ENCODE measurements at places on chromosomes 6 and 20.

DNA sequence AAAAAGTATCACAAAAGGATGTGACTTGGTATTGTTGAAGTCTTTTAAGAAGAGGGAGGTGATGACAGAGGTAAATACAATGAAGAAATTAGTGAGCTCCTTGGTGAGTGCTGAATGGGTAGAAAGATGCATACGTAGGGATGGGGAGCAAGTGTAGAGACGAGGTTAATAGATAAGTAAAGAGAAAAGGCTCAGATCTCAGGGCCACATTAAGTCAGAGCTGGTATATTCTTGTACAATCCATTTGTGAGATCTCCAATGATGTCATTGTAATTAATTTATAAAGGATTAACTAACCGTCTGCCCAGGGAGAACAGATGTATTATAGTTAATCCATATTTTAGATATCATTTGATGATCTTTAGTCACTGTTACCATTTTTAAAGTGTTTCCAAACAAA, 43.4 kb downstream of the SMPDL3A start:
- no peak for DNase-seq

DNA sequence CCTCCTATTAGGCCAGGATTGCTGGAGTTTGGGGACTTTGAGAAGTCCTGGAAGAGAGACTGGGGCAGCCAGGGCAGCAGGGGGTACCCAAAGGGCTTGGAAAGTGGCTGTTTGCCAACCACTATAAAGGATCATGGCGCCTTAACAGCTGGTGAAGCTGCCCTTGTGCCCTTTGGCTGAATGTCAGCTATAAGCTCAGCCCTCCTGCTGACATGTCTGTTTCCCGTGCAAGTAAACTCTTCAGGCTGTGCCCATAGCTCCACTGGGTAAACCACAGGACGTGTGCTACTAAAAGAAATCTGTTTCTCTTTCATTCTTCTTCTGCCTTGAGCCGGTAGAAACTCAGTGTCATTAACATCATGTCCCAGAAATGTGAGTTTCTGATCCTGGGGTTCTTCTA, 97.3 kb downstream of the CAP2 start:
- no peak for DNase-seq

GRCh38 chr6:422433-423054, 31.0 kb downstream of the IRF4 start:
- peak; percentile 65 for DNase-seq

- no peak for DNase-seq
These were observed 133.9 kb downstream of the IPCEF1 start for GRCh38 chr6:154222716-154223115.

GRCh38 chr6:47376930-47377329, 67.2 kb upstream of the TNFRSF21 start:
- no peak for DNase-seq

GRCh38 chr20:2729251-2729713, 36.7 kb downstream of the EBF4 start:
- no peak for DNase-seq

- no peak for DNase-seq
These were observed 297.8 kb upstream of the ECI2 start for GRCh38 chr6:4433199-4433598.

GRCh38 chr6:109045493-109045892, 49.2 kb downstream of the SESN1 start:
- no peak for DNase-seq

- no peak for DNase-seq
These were observed 4.3 kb downstream of the HMGN3 start for GRCh38 chr6:79230149-79230548.

DNA sequence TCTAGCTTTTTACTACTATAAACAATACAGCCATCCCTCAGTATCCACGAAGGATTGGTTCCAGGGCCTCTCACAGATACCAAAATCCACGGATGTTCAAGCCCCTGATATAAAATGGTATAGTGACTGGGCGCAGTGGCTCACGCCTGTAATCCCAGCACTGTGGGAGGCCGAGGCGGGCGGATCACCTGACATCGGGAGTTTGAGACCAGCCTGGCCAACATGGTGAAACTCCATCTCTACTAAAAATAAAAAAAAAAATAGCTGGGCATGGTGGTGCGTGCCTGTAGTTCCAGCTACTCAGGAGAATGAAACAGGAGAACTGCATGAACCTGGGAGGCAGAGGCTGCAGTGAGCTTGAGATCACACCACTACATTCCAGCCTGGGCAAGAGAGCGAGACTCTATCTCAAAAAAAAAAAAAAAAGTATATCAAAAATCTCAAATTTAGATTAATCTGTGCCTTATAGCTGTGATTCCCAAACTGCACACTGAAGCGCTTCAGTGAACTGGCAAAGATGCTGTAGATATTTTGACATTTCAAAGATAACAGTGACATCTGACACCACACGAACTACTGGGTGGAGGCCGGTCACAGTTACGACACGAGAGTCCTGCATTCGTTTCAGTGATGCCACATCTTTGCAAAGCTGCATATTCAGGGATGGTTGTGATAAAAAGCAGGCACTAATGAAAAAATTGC, 38.3 kb downstream of the MRS2 start:
- DNase-seq = no peak

GRCh38 chr6:37704066-37704465, 6.4 kb upstream of the MDGA1 start:
- DNase-seq = no peak

- DNase-seq = no peak
These were observed 234.1 kb downstream of the GMPR start for GRCh38 chr6:16472349-16473069.

- DNase-seq = no peak
These were observed 6.6 kb downstream of the ADAM33 start for GRCh38 chr20:3674995-3675900.

- no peak for DNase-seq
These were observed 57.8 kb upstream of the C20orf144 start for GRCh38 chr20:33604084-33604990.

DNA sequence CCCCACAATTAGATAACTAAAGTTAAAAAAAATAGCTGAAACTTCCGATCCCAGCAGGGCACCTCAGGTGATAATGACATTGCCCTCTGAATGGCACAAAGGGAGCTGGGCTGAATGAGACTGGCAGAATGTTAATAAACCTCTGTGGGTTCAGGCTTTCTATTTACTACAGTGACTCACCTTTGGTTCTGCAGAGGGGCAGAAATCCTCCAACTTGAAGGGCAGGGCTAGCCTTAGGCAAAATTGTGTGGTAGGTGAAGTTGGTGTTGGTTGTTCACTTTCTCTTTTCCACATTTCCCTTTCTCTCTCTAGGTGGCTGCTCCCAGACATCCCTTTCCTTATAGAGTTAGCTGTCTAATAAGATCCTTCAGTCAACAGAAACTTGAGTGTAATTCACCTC, 625.2 kb downstream of the EPM2A start:
- DNase-seq = no peak

- DNase-seq = no peak
These were observed 130.0 kb downstream of the TSHZ2 start for GRCh38 chr20:53101992-53102760.

- DNase-seq = no peak
These were observed 13.1 kb upstream of the PEX7 start for GRCh38 chr6:136809091-136809860.

DNA sequence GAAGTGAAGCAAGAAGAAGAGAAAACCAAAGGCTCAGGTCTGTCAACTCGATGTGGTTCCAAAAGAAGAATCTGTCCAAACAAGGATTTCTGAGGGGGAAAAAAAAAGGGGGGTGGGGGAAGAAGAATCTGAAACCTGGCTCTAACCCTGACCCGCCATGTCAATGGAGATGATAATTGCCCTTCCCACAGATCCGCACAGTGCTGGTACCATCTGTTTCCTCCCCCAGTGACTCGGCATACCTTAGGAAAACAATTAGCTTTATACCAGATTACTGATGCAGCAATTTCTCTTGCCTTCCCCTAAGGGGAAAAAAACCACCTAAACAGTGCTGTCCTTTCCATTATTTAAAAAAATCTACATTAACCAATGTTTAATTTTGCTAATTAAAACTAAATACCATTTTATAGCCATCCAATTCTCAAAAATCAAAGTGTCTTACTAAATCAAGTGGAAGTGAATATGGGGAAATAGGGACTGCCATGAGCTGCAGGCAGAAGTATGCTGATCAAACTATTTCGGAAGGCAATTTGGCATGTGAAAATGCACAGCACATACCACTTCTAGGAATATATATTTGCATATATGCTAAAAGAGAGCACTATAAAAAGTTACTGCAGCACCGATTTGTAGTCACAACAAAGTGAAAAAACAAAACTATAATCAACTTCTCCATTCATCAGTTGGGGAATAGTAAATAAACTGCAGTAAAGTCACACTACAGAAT, 46.8 kb downstream of the MAP7 start:
- DNase-seq = no peak

DNA sequence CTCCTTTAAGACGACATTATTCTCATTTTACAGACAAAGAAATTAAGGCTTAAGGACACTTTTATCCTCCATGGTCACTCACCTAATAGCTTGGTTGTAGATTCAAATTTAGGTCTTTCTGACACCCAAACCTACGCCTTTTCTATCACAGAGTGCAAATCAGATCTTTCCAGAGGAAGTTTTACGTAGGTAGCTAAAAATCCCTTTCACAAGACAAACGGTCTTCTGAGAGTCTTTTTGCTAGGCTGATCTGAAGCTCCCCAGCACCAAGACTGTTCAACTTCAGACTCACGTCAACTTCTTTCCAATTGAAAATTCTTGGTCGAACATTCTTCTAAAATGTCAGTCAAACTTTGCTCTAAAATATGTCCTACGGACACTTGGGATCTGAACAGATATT, 46.5 kb downstream of the BLOC1S5 start:
- no peak for DNase-seq

DNA sequence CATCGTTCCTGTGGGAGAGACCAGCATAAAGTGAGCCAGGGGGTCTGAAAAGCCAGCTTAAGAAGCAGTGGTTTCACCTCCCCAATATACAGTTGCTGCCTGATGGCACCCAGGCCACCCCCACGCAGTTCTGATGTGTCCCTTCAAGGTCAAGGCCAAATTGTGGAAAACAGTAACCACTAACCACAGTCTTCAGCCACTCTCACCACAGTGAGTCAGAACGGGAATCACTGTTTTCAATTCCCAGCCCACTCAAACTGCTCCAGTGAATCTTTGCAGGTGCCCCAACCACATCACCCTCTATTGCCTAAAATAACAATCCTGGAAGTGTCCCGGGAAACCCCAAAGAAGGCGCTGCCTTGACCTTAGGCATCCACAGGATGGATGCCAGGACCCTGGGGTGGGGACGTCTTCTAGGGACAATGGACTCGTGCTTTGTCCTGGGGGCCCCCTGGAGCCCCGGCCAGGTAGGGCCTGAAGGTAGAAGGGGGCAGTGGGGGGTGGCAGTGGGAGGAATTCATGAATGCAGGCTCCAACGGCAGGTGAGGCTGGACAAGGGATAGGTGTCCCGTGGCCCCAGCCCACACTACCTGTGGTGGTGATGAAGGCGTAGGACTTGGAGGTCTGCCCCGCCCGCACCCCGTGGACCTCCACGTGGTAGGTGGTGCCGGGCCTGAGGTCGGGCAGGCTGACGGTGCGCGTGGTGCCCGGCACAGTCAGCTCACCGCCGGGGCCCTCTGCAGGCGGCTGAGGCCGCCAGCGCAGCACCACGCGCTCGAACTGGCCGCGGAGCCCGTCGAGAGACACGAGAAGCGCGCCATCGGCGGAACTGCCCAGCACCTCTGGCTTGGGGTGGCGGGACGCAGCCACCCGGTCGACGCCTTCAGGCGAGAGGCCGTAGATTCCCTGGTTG, 22.2 kb downstream of the TNXB start:
- DNase-seq = peak; percentile 59

DNA sequence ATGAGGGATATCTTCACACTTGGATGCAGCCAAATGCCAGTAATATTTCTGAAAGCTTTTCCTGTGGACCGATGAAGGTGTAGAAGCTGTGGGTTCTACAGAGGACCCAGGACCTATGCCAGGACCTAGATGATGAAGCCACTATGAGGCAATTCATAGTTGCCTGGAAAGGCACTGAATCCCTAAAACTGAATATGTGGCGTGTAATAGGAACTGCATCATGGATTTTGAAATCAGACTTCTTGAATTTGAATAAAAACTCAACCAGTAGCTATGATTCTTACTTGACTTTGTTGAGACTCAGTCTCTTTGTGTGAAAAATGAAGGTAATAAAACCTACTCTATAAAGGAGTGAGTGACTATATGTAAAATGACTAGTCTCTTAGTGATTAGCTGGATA, 89.9 kb upstream of the SGK1 start:
- no peak for DNase-seq

- DNase-seq = no peak
These were observed 56.8 kb downstream of the KCNS1 start for GRCh38 chr20:45044084-45044573.

- no peak for DNase-seq
These were observed 17.8 kb downstream of the MAP3K5 start for GRCh38 chr6:136774228-136775041.

- no peak for DNase-seq
These were observed 933.9 kb downstream of the EPHA7 start for GRCh38 chr6:92485487-92485886.

- DNase-seq = no peak
These were observed 58.5 kb downstream of the PCNA start for GRCh38 chr20:5061213-5061612.

Data from activated naive CD8-positive, alpha-beta T cell treated with anti-CD3 and anti-CD28 coated beads, Interleukin-2, amount 50 U/mL, for 24 hours (primary cell).